ENCODE measurements at places on chromosomes 3 and 15. TPM values are rescaled to one million over a fixed set of nuclear protein-coding genes. Genes with fewer than 3 reads are reported as not detected.

Gene GPR149
- not detected for total RNA-seq

Gene KLHL40
- not detected for total RNA-seq

Gene KLF15
- 0.50 TPM for total RNA-seq

Gene TBCCD1
- total RNA-seq, result 12.2 TPM

Gene PLSCR2
- not detected for total RNA-seq

Gene KBTBD13
- not detected for total RNA-seq

Gene NUP210
- 0.05 TPM for total RNA-seq

Gene PARL
- 38.4 TPM for total RNA-seq

Gene CPA3
- total RNA-seq, result 0.08 TPM

Gene ST8SIA2
- total RNA-seq, result 3.9 TPM

GRCh38 chr3:143831208-143831607, 17.1 kb downstream of the SLC9A9 start:
- DNase-seq, result no peak

GRCh38 chr15:31207246-31207645, 105.7 kb upstream of the TRPM1 start:
- no peak for DNase-seq

- DNase-seq, result peak; percentile 22
Observed at GRCh38 chr15:68211656-68212320, 6.7 kb upstream of the CALML4 start.

DNA sequence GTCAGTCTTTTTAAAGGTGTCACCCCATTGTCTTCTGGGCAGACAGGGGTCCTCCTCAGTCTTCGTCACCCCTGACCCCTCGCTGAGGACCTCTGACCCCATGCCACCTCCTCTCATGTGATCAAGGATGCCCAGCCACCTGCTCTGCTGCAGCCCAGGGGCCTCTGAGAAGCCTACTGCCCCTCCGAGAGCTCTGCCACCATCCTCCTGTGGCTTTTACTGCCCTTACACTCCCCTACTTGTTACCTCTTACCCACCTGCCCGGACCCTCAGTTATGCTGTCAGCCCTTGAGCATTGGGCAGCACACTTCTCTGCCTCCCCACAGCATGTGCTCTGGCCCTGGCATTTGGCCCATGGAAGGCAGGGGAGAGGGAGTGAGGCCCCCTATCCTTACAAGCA, 123.2 kb downstream of the LRRK1 start:
- peak; percentile 28 for DNase-seq

- no peak for DNase-seq
Observed at GRCh38 chr3:21705769-21706168, 45.2 kb downstream of the ZNF385D start.

DNA sequence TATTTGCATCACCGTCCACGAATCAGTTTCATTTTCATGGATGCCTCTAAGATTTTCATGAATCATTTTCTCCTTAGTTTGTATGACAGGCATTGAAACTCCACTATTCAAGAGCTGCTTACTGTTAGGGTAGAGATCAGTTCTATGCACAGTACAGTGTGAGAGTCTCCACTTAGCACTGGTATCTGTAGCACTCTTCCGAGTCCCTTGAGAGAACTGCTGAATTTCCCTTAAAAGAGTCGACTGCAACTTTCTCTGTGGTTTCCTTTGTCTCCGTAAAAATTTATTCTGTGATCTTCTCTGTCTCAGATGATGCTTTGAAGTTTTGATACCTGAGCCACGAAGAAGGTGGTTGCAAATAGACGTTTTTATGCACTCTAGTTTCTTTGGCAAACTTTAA, 14.8 kb downstream of the GTPBP8 start:
- no peak for DNase-seq

DNA sequence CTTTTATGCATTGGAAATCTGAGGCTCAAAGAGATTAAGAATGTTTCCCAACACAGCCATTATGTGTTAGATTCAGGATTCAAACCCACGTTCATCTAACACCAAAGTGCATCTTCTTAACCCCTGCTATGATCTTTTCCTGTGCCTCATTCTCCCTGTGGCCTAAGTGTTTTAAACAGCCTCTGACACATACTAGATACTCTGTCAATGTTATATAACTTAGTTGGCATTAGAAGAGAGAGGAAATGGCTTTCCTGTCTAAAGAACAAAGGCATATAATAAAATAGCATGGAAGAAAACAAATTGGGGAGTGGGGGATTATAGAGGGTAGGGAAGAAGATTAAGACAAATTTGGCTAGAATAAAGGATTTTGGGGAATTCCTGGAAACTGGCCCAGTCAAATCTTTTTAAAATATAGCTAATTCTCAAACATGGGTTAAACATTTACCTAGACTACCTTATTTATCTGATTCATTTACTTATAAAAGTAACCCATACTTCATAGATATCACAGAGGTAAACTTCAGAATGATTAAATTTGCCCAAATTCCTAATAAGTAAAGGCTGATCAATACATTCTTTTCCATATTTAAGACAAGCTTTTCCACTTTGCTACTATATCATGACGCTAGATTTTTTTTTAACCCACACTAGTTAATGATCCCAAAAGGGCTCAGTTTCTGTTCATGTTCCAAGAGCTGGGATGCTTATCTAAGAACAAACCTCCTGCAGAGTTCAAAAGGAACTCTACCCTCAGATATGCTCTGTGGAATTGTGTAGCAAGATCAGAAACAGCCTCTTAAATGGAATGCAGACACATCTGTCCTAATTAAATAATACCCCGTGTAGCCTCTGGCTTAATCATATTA, 122.9 kb upstream of the PTPRG start:
- no peak for DNase-seq

- no peak for DNase-seq
Observed at GRCh38 chr3:149258298-149258697, 36.7 kb upstream of the CP start.

GRCh38 chr3:181879926-181880325, 168.2 kb downstream of the SOX2 start:
- no peak for DNase-seq

- no peak for DNase-seq
Observed at GRCh38 chr3:50221051-50221410, 15.0 kb upstream of the GNAI2 start.

DNA sequence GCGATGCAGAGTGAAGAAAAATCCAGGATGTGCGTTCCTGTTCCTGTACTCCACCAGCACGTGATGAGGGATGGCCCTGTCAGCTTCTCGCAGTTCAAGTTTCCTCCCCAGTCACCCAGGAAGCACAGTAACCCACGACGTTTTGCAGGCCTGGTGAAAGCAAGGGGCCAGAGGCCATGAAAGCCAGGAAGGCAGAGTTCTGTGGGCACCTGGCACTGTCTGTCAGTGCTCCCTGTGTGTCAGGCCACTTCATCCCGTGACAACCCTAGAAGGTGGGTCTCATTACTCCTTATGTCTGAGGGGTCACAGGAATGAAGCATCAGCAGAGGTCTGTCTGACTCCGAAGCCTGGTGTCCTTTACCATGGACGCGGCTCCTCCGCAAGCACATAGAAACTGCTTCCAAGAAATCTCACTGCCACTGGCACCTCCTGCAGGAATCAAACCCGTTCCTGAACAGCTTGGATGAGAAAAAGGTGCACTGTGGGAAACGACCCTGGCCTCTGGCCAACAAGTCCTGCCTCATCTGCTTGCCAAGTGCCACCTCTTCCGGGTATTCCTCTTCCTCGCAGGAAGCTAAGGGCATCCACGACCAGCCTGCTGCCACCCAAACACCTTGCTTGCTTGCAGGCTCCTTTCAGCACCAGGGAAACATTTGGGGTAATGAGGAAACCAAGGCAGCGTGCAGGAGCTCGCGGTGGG, 14.6 kb downstream of the RAB43 start:
- DNase-seq, result no peak

DNA sequence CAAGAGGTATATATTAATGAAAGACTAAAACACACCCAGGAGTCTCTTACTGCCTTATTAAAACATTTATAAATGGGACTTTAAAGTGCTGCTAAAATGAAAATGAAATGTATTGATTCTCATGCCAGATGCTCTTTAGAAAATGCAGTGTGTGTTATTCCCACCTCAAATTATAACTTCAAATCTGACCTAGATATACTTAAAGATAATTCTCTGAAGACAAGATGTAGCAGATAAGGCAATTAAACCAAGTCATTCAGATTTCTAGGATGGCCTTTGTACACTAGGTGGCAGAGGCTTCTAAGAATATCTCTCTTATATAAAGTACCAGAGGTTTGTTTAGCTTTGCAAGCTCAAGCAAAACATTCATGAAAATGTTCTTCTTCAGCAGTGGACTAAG, 26.9 kb upstream of the GOLGA8B start:
- DNase-seq, result no peak

- DNase-seq, result no peak
Observed at GRCh38 chr15:47432826-47433225, 284.5 kb upstream of the SEMA6D start.

- no peak for DNase-seq
Observed at GRCh38 chr3:101084404-101084803, 91.2 kb upstream of the ABI3BP start.

DNA sequence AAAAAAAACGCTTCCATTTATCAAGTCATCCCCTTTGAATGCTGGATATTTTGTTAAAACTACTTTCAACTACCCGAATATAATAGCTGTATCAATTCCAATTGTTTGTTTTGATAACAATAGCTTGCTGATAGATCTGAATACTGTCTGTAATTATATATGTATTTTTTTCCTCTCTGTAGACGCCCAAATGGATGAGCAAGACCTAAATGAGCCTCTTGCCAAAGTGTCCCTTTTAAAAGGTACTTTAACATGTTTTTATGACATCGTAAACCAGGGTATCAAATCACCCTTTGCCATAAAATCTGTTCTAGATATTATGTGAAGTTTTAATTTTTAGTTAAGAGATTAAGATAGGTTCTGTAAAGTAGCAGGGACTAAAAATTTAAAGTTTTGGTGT, 111.5 kb upstream of the FLNB start:
- no peak for DNase-seq

DNA sequence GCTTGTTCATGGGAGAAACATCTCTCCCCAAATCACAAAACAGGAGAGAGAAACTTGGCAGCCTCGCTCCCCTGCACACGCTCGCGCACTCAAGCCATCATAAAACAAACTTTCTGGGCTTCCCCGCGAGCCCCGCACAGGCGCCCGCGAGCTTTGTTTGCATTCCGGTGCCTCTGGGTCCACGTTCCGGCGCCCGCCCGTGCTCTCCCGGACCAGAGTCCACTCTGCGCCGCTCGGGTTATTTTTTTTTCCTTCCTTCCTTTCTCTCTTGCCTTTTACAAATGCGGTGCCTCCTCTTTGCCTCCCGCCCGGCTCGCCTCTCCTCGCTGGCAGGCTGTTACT, 363 bp downstream of the MAGI1 start:
- no peak for DNase-seq

GRCh38 chr3:150840802-150841515, 64.3 kb downstream of the MINDY4B start:
- DNase-seq, result no peak

GRCh38 chr3:111143-112069, 85.2 kb upstream of the CHL1 start:
- DNase-seq, result no peak

DNA sequence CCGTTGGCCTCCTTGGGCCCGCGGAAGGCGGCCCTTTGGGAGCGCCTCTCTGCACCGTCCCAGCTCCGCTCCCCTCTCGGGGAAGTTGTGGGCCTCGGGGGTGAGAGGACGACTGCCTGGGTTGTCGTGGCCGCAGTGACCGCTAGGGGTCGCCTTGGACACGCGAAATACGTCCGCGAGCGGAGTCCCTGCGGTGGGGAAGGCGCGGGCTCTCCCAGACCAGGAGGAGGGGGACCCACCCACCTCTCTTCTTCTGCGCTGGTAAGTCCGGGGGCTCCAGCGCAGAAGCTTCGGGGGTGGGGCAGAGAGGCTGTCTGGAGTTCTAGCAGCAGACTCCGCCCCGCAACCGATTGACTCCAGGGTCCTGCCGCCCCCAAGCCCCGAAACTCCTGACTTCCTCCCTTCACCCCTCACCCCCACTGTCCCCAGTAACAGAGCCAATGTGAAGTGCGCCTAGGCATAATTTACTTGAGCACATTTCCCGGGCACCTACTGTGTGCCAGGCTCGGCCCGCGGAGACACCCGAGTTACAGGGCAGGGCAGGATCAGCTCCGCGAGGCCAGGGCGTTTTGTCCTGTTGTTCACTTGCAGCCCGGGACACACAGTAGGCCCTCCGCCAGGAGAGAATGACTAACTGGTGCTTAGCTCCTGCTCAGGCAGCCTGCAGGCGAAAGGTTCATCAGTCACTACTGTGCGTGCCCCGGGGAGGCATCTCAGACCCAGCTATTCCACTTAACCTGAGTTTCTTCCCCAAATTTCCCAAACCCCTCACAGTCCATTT, 32.8 kb downstream of the DNASE1L3 start:
- peak; percentile 87 for DNase-seq

- no peak for DNase-seq
Observed at GRCh38 chr15:101242160-101242998, 9.5 kb downstream of the CHSY1 start.

- no peak for DNase-seq
Observed at GRCh38 chr3:39990532-39990931, 181.1 kb downstream of the MYRIP start.

- no peak for DNase-seq
Observed at GRCh38 chr3:22732641-22733040, 470.5 kb upstream of the UBE2E2 start.

- DNase-seq, result no peak
Observed at GRCh38 chr3:81980596-81981494, 219.4 kb upstream of the GBE1 start.

DNA sequence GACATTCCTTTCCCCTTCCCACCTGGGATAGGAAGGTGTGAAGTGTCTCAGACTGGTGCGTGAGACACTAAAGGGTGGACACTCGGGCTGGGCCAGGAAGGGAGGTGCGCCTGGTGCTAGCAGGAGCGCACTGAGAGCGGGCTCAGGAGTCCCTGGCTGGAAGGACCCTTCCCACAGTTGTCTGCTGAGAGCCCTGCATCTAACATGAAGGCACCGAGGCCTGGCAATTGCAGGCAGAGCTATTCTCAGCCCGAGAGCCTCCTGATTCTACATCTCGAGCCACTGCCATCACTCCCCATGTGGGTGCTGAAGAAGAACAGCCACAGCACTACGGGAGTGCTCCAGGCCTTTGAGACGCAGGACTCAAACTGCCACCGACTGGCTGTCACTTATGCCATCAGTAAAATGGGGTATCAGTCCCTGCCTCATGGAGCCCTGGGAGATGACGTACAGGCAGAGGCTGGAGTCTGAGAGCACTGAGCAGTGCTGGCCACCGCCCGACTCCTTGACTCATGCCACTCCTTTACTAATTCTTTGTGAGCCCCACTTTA, 159.4 kb downstream of the KLF13 start:
- DNase-seq, result peak; percentile 30

DNA sequence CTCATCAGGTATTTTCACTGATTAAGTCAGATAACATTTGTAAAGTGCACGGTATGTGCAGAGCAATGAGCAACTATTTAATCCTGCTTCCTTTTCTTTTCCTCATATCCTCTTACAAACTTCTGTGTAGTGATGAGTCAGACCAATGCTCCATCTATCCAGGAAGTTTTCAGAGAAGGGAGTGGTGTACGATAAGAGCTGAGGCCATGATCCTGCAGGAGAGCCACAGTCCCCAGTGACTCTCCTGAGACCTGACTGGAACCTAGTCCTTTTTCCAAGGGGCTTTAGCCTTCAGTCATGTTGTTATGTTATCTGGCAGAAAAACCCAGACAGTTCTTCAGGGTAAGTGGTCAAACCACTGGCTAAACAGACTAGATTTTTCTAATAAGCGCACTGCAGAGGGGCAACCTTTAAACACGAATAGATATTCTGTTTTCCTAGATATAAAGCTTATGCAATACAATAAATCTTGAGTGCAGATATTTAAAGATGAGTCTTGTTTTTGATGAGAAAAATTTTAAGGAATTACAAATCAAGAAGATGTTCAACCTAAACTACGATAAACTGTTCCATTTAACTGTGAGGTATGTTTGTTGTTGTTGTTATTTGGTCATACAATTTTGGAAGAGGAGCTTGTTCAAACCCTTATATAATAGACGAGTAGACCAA, 110.5 kb upstream of the RAP2B start:
- DNase-seq, result peak; percentile 59
